ENCODE measurements at places on chromosomes 1 and 21. TPM values are rescaled to one million over a fixed set of nuclear protein-coding genes. Genes with fewer than 3 reads are reported as not detected.

The SAMD11 gene
- polyA plus RNA-seq: 4.9 TPM

The RSRP1 gene
- 89.6 TPM for polyA plus RNA-seq

The RNF186 gene
- 13.8 TPM for polyA plus RNA-seq

The FAM151A gene
- 3.2 TPM for polyA plus RNA-seq

Data from sigmoid colon (tissue), 7 donors.